Breast epithelium (tissue), 4 donors: ENCODE measurements at places on chromosomes 16 and 17.

GRCh38 chr16:12573730-12574383 lies 229.8 kb downstream of the CPPED1 start:
- no peak for DNase-seq

GRCh38 chr16:57603115-57604024 lies 25.1 kb upstream of the ADGRG1 start:
- DNase-seq: no peak

- DNase-seq: no peak
These were observed 1.6 kb downstream of the BAHCC1 start for GRCh38 chr17:81396722-81397313.

DNA sequence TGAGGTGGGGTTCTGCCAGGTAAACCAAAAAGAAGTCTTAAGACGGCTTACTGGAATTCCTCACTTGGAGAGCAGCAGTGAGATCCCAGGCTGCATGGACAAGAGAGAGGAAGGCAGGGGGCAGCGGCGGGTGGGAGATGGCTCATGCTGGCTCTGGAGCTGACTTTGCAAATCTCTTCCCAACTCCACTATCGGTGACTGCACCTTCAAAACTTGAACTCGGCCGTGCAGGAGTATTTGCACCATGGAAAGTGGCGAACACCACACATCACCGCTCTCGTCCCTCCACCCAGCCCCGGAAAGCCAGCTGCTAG lies 16.7 kb downstream of the CA5A start:
- no peak for DNase-seq

DNA sequence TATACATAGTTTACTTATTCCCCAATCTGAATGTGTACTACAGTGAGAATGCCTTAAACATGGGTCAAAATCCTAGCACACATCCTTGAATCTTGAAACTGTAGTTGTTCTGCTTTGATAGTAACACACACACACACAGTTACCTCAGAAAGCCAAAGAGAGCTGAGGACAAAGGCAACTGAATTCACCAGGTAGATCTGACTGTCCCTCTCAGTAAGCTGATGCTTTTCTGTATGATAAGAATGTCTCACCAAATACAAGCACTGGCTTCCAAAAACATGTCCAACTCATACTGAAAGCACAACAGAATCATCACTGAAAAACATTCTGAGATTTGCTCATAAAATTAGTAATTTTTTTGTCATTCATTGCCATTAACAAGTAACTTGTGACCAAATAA lies 104.3 kb upstream of the DYNLRB2 start:
- no peak for DNase-seq

- no peak for DNase-seq
These were observed 43.7 kb downstream of the USP22 start for GRCh38 chr17:20999044-20999573.

DNA sequence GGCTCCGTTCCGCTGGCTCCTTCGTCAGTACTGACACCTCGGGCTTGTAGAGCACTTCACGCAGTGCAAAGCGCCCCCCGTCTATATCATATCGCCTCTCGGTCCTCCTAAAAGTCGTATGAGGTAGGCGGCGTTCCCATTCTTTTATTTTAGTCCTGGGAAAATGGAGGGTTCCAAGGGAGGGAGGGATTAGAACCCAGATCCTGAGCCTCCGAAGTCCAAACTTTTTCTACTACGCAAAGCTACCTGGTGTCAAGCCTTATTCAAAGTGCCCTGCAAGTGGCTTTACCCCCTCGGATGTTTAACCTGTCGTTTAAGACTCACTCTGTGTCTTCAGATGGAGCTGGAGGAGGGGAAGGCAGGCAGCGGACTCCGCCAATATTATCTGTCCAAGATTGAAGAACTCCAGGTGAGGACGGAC lies 348 bp upstream of the FTSJ3 start:
- no peak for DNase-seq

- DNase-seq: no peak
These were observed 7.3 kb upstream of the TLCD3A start for GRCh38 chr17:725084-725483.

- DNase-seq: no peak
These were observed 26.7 kb downstream of the PLD6 start for GRCh38 chr17:17179371-17179827.

DNA sequence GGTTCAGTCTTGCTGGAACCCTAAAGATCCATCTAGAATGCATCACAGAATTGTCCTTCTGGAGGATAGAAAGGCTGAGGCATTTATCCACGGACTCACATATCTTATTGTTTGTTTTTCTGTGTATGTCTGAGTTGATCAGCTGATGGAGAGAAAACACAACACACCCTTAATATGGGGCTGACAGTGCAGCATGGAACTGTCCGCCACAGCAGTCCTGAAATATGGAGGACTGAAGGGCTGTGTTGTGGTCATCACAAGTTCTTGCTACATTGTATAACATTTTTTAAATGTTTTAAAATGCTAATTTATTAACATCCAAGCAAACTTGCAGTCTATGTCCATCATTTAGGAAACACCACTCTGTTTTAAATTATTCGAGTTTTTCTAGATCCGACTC lies 448.9 kb upstream of the ERCC4 start:
- no peak for DNase-seq
